ENCODE measurements at places on chromosomes 12 and 14.
A peak's percentile ranks its signal among the peaks of the same experiment; 100 is the strongest.

- DNase-seq = peak; percentile 96
Measured at GRCh38 chr14:20609215-20610001, 18.2 kb upstream of the RNASE12 start.

DNA sequence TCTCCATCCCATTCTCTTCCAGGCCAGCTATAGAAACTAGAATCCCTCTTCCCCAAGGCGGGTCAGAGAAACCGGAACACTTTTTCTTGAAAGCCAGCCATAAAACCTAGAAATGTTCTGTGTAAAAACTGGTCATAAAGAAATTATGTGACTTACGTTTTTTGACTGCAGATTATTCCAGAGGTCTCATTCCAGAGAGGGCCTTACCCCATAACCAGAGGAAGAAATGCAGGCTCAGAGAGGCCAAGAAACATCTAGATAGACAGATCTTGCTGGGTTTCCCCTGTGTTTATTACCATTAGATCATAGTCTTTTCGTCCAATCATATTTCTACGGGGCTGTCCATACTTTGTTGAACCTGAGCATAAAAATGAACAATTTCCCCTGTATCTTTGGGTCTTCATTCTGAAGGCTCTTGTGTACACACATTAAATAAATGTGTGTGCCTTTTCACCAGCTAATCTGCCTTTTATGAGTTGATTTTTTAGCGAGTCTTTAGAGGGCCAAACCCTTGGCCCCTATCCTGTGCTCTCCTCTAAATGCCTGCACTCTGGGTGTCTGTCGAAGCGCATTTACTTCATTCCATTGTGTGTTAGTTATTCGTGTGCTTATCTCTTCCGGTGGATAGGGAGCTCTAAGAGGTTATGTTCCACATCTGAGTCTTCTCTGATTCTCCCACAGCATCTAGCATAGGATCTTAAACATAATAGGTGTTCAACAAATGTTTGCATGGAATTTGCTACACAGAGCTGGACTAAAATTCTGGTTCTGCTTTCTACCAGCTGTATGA lies 163.0 kb downstream of the ADCK1 start:
- DNase-seq = no peak

- DNase-seq = peak; percentile 38
Measured at GRCh38 chr12:70919597-70920035, 922 bp downstream of the PTPRR start.

- peak; percentile 87 for DNase-seq
Measured at GRCh38 chr12:124512667-124513296, 54.6 kb downstream of the NCOR2 start.
